Daoy (cell line): ENCODE measurements at places on chromosomes 5 and 9. TPM values are rescaled to one million over a fixed set of nuclear protein-coding genes. Genes with fewer than 3 reads are reported as not detected.

DNA sequence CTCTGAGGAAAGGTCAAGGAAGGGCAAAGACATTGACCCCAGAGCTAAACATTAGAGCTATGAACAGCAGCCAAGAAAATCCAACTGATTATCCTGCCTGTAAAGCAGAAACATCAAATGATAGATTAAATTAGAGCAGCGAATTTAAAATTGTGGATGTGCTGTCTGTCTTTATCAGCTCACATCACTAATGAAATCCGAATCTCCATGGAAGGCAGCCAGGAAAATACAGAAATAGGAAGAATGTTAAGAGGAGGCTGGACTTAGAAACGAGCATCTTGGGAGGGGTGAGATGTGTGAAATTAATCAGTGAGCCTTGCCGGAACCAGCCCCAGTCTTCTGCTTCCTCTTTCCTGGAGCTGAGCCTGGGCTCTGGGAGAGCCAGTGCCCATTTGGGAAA lies 191.0 kb downstream of the PJA2 start:
- no peak for DNase-seq

DNA sequence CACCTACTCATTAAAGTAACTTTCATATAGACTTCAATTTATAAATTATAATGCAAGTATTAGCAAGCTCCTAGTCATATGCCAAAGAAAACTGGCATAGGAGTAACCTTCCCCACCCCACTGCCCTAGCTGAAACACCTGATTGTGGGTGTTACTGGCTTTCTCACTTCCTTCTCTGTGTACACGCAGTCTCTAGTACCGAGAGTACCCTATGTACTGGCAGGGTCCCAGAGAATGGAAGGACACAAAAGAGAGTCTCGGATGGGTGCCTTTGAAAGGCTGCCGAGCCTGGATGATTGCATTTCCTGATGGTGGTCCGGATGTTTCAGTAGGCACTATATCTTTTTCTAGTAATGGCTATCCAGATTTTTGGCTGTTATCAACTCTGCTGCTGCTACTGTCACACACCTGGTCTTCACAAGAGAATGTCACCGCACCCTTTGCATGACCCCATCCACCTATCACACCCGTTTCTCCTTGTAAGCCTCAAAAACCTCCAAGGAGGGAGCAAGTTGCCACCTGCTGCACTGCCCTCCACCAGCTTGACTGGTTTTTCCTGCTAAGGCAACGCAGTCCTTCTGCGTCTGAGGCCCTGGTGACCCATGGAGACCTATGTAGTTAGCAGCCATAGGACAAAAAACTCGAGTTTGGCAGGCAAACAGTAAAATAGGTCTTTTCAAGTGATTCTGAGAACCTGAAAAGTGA lies 53.8 kb upstream of the CLINT1 start:
- DNase-seq, result no peak

DNA sequence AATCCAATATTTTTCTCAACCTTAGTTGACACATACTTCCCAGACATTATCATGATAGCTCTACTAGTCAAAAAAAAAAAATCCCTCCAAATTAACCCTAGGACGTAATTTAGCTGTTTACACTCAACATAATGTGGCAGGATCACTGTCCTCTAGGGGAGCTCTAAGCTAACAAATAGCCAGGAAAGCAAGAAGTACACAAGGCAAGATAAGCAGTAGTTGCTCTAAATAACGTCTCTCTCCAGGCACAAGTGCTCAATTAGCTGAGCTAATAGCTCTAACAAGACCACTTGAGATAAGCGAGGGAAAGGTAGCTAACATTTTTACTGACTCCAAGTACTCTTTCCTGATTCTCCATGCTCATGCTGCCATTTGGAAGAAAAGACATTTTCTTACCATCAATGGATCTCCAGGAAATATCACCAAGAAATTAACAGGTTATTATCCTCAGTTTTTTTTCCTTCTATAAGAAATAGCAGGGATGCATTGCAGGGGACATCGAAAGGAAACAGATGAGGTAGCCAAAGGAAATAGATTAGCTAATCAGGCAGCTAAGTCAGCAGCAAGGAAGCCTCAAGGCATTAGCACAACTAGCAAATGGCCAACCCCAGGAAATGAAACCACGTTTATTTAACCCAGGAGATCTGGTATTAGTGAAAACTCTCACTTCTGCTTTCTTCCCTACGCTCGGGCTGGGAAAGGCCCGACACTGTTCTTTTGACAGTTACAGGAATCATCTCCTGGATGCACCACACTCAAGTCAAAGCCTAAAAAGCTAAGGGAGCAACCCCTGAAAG lies 614.1 kb downstream of the PTPRD start:
- peak; percentile 9 for DNase-seq

- DNase-seq, result no peak
These were observed 185.5 kb downstream of the SPOCK1 start for GRCh38 chr5:137313526-137314175.

GRCh38 chr9:114431770-114432169 lies 44.0 kb upstream of the AKNA start:
- DNase-seq, result no peak

DNA sequence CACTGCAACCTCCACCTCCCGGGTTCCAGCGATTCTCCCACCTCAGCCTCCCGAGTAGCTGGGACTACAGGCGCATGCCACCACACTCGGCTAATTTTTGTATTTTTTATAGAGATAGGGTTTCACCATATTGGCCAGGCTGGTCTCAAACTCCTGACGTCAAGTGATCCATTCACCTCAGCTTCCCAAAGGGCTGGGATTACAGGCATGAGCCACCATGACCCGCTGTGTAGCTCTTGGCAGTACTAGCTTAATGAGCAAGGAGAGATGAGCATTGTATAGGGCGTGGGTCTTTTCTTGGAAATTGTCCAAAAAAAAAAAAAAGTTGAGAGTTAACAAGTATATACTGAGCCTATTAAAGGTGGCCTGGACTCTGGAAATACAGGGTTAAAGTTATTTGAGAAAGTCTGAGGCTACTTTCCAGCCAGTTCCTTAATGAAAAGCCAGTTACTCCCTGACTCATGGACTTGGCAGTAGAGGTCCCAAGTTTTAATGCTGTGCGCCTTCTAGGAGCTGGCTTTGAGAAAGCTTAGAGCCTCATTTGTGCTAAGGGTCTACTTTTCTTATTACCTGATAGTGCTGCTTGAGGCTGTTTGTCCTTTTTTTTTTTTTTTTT lies 4.2 kb upstream of the FGF18 start:
- peak; percentile 26 for DNase-seq

DNA sequence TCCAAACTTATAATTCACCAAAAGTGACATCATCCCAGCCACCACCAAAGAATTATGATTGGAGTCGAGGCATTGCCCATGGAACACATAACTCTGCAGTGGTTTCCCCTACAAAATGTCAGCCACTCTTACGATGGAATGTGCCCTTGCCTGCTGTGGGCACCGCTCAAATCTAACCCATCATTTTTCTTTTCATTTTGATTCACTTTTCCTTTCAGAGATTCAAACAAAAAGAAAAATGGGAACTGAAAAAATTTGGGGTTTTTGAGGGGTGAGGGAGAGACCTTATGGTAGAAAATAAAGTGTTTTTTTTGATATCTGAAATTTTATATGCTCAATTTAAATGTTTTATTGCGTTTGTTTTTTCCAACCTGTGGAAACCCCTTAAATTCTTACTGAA lies 28.1 kb downstream of the SMARCA2 start:
- DNase-seq, result no peak

DNA sequence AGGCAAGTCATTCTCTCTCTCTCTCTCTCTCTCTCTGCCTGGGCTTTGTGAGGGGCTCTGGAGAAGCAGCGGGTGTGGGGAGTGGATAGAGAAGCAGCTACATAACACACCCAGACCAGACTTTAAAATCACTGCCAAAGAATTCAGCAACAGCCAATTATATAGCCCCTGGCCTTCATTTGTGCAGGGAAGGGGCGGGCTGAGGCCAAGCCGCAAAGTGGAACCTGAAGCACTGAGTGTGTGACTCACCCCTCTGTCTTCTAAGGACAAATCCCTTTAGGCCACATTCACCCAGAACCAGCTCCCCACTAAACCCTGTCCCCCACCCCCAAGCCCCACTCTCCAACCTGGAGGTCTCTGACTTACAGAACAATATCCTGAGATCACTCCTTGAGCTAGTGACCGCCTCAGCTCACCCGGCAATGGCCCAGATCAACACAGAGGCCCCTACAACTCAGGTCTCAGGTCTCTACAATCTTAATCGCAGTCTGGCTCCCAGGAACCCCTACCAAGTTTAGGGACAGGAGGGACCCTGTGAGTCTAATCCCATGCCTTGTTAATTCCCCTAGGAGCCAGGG lies 6.0 kb downstream of the B4GALT1 start:
- peak; percentile 99 for DNase-seq

- peak; percentile 21 for DNase-seq
These were observed 62.1 kb upstream of the SPDL1 start for GRCh38 chr5:169521366-169521983.

- DNase-seq, result no peak
These were observed 115.1 kb downstream of the PALM2AKAP2 start for GRCh38 chr9:109894921-109895758.

DNA sequence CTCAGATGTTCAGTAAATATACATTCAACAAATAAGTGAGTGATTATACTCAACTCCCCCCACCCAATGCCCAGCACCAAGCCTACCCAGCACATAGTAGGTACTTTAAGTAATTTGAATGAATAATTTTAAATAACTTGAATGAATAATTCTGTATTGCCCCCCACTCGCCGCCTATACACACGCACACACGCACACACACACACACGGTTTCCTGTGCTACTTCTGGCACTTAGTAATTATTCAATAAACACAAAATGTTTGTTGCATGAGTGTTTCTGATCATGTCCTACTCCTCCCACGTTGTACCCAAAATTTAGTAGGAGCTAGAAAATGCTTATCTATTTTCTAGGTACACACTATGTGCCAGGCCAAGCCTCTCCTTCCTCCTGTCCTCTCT lies 16.2 kb downstream of the PCDH12 start:
- no peak for DNase-seq

DNA sequence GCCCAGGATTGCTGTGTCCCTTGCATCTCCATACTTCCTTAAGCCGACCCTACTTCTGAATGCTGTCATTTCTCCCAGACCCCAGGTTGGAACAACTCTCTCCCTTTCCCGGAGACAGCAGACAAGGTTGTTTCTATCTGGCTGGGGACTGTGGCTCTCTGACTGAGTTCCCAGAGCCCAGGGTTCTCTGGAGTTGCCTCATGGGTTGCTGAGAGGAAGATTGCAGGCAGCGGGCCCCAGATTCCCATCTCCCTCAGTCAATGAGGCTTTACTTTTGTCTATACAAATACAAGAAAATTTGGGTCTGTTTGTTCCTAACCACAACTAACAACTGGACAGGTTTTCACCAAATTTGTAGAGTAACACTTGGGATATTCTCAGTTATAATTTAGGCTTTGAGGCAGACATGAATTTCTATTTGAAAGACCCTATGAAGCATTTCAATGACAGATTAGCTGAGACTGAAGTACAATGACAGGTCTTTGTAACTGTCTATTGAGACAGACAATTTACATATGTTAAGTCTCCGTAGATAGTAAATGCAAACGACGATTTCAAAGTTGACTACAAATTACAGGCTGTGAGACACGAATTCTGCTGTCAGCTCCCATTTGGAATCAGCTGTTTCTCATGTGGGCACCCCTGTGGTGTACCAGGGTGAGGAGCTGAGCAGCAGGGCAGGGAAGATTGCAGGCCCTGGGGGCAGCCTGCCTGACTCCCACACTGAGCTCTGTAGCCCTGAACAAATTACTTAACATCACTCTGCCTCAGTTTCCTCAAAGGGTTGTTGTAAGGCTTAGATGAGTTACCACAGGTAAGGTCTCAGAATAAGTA lies 107.5 kb downstream of the ATP10B start:
- DNase-seq, result no peak

DNA sequence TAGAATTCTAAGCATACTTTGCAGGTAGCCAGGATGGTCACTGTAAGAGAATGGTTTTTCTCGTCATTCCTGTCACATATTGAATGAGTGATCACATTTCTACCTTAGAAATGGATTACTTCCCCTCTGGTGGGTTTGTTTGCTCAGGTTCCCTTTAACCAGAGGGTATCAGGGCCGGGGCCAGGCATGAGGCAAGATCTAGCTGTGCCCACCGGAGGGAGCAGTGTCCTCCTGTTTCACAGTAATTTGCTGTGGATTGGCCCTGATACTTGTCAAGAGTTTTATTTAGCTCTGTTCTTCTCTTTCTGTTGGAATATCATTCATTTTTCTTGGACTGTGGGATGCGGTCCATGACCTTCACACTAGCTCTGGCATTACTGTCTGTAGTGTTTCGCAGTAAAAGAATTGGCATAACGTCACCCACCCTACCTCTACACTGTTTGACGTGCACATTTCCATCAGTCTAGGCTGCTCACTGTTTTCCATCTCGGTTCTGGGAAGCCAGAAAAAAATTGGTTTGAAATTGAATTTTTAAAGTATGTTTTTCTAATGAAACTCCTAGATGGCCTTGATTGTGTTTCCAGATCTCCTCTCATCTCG lies 42.4 kb upstream of the ZBED3 start:
- DNase-seq, result peak; percentile 37

DNA sequence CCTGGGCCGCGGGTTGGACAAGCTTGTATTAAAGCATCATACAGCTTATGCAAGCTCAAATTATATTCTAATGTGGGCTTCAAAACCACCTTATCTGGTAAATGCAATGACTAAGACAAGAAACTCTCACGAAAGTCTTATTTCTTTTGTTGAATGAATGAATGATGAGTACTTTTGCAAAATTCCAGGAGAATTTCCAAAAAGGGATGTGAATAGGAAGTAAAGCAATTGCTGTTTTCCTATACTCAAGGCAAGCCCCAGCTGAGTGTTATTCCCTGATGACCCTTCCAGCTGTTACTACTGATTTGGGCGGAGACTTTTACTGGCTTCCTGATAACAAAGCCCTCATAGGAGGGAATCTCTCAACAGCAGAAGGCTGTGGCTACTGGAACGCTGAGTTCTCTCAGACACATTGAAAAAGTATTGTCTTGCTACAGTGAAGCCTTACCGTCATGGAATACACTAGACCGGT lies 162.8 kb downstream of the SREK1 start:
- no peak for DNase-seq

DNA sequence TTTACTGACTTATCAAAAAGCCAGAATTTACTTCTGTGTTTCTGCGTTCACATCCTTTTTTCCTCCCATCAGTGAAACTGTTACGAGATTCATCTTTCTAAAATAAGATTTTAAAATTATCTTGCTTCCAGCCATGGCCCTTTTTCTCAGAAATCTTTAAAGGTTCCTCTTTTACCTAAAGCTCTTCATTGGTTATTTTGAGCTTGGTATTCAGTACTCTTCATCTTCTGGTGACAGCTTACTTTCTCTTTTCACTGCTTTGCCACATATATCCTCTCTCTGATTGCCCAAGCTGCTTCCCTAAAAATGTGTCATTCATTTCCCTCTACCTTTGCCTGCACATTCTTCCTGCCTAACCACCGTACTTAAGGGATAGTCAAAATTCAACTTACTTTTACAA lies 32.3 kb downstream of the TGFBR1 start:
- DNase-seq, result no peak

INSL4 gene
- total RNA-seq, result not detected in 2 replicates

SLC22A4 gene
- 3.0 and 3.5 TPM in 2 replicates for total RNA-seq

ANKH gene
- 14.4 and 27.2 TPM in 2 replicates for total RNA-seq

CCDC192 gene
- total RNA-seq, result not detected in 2 replicates

SPTLC1 gene
- total RNA-seq, result 109 and 118 TPM in 2 replicates

DHX29 gene
- total RNA-seq, result 27.7 and 41.6 TPM in 2 replicates

LCP2 gene
- total RNA-seq, result not detected in 2 replicates
